ENCODE measurements at places on chromosomes 1 and 21. TPM values are rescaled to one million over a fixed set of nuclear protein-coding genes. Genes with fewer than 3 reads are reported as not detected.

DNA sequence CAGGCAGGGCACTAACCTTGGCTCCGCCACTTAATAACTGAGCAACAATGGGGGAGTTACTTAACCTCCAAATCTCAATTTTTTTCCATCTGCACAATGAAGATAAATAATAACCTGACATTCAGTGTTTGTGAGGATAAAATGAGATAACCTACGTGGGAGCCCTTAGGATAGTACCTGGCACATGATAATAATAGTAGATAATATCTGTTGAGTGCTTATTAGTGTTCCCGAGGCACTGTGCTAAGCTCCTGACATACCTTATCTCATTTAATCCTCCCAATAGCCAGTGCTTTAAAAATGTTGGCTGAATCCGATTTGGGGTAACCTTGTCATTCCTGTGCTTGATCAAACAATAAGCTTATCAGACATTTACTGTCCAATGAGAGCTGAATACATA is 128.7 kb upstream of the UBE2U start:
- DNase-seq: no peak
- H3K27ac ChIP-seq: no peak overlapping the region
- H3K36me3 ChIP-seq: no peaks in the 10 kb centered on the region
- H3K4me3 ChIP-seq: no peak overlapping the region
- H3K4me1 ChIP-seq: no peaks in the 10 kb centered on the region

Gene IQGAP3
- total RNA-seq: 0.10 TPM

DNA sequence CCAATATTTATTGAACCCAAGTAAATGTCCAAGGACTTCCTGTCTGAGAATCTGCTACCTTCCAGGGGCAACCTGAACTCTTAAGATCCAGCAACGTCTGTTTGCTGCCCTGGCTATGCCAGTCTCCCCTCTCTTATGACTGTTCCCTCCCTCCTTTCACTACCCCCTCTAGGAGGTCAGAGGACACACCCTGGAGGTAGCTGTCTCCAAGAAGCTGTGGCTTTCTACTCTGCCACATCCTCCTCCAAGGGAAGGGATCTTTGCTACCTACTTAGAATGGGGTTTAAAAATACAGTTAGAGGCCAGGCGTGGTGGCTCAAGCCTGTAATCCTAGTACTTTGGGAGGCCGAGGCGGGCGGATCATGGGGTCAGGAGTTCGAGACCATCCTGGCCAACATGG is 3.6 kb upstream of the SMPDL3B start:
- H3K4me3 ChIP-seq: no peak overlapping the region
- peak; percentile 34 for DNase-seq
- peaks cover 7% of the 10 kb centered on the region for H3K27me3 ChIP-seq
- peaks cover 10% of the 10 kb centered on the region for H3K4me1 ChIP-seq
- H3K27ac ChIP-seq: no peak overlapping the region

GRCh38 chr1:168365719-168366479 is 85.2 kb downstream of the TBX19 start:
- DNase-seq: no peak
- H3K4me1 ChIP-seq: peaks cover 11% of the 10 kb centered on the region
- H3K36me3 ChIP-seq: no peaks in the 10 kb centered on the region

Gene CLCA4
- not detected for total RNA-seq
